Left lung (tissue), 14 donors: ENCODE measurements at places on chromosomes 7 and 10.
A peak's percentile ranks its signal among the peaks of the same experiment; 100 is the strongest.

DNA sequence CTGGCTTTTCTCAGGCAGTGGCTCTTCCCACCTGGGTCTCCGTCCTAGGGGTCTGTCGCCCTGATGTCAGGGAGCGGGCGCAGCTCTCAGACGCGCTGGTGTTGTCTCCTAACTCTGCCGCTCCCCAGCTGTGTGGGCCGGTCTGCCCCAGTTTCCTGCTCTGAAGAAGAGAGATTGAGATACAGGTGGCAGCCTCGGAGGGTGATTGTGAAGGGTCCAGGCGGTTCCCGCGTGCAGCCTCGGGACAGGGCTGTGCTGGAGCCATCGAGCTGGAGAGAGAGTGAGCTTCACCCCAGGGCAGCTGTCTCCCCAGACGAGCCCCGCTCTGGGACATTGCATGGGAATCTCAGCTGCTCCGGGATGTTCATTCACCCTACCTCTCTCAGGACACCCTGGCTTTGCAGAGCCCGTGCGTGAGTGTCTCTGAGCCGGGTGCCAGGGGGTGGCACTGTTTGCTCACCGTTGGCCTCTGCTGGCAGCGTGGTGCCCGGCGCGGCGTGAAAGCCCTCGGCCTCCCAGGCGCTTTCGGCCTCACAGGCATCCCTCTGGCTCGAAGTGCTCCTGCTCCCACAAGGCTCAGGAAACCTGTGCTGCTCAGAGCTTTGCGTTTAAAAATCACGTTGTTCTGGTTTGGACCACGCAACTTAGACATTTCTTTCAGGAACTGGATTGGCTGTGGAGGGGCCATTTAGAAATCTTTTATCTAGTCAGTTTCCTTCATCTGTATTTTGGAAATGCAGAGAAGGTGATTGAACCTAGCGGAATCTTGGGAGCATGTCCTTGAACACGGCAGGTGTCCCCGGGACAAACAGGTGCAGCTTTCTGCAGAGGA is 33.8 kb upstream of the ZFAND2A start:
- no peak for DNase-seq

GRCh38 chr10:62978482-62978881 is 154.6 kb upstream of the NRBF2 start:
- no peak for DNase-seq

DNA sequence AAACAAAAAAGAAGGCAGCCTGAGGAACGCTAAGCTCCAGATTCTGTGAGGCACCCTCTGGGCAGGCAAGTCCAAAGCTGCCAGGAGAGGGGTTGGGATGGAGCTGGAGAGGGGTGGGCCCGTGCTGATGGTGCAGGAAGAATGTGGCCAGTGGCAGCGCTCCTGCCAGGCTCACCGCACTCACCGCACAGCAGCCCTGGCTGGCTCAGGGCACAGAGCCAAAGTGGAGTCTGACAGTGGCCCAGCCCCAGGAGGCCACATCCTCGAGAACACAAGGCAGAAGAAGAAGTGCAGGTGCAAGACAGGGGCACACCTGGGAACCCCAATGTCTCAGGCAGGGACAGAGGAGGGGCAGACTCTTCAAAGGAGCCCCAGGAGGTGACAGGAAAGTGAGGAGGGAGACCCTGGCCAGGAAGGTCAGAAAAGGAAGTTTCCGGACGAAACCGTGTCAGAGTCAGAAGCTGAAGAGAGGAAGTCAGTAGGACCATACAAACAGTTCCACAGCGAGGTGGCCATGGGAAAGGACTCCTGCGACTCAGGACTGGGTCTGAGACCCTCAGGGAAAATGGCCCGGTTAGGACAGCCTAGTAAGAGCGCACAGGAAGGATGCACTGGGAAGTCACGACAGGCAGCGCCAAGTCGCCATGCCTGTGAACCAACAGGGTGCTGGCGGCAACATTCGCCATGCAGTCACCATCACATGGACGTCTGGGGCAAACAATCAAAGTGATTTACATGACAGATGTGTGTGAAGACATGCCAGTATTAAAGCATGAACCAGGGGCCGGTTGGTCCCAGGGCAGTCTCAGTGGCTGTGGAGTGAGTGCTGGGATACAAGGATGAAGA is 54.4 kb downstream of the COBL start:
- no peak for DNase-seq

DNA sequence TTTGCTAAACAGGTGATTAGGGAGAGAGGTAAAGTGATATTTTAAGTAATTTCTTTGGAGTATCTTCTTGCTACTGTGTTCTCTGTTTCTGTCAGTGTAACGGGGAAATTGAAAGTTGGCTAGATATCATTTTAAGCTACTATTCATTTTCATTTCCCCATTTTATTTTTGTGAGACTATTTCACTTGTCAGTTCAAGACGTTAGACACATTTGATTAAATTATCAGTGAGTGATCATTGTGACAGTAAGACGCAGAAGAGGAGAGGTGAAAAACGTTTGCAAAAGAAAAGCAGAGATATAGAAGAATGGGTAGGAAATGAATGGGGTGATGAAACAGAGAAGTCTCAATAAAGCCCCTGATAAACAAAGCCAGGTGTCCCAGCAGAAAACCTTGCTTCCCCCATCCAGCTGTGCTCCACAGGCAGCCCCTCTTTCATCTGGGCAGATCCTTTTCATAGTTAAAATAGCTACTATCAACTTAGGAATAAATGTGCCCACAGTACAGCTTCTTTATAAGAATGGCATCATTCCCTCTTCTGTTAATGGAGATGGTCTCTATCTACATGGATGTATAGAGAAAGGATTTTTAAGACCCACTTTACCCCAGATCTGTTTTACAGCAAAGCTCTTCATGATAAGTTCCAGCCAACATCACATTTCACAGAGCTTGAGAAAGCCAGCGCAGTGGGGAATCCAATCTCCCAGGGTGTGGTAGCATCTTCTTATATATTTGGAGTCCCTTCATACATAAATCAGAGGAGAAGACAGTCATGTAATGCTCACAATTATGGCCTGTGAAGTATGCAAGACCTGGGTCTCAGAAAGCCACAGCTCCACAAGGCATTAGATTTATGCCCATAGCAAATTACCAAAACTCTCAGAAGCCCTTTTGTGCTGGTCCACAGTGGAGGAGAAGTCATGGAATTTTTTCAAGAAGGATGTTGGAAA is 138.1 kb upstream of the ITGB1 start:
- DNase-seq, result no peak

- no peak for DNase-seq
These were observed 63.3 kb upstream of the ELMO1 start for GRCh38 chr7:37511915-37512314.

- DNase-seq, result no peak
These were observed 122.7 kb downstream of the TRRAP start for GRCh38 chr7:99000904-99001465.

DNA sequence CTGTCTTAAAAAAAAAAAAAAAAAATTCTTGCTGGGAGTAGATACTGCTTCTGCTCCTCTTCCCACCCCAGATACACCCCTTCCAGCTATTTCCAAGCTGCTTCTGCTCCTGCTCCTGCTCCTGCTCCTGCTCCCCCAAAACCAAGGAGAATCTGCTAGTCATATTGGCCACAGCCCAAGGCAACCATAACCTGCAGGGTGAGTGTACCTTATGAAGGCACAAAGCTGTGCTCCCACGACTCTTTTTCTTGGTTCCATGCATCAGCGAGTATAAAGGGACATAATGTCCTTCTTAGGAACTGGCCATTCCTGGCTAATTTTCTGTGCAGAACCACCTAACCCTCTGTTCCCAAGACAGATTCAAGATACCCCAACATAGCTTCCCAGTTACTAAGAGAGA is 129.5 kb upstream of the CDK1 start:
- no peak for DNase-seq

DNA sequence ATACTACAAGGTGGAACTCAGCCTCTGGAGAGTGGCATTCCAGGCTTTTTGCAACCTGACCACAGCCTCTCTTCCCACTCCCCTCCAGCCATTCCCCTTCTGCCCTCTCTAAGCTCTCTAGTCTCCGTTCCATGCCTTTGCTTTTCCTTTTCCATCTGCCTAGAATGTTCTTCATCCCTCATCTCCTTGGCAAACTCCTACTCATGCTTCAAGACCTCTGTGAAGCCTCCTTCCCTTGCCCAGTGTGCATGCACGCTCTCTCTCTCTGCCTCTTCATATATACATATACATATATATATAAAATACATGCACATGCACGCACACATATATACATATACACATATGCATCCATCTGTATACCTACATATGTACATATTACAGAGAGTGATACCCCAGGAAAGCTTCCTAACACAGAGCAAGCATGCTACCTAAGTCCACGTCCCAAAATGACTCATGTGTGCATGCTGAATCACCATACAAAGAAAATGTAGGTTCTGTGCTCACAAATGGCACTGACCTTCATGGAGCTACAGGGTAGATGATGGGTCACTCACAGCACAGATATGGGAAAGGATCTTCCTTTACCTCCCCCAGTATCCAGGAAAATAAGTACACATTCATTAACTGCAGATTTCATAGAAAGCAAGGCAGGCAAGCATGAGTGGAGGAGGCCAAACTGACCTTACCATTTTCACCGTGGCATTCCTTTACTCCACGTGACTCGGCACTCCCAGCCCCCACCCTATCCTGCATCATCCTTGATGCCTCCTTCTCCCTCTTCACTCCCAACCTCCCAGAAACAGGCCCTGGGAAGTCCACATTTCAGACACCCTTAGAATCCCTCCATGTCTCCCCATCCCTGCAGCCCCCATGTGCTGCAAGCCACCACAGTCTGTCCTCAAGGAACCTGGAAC is 238.4 kb upstream of the ZMIZ1 start:
- DNase-seq, result no peak

GRCh38 chr7:157073335-157073734 is 62.9 kb upstream of the MNX1 start:
- DNase-seq, result no peak

DNA sequence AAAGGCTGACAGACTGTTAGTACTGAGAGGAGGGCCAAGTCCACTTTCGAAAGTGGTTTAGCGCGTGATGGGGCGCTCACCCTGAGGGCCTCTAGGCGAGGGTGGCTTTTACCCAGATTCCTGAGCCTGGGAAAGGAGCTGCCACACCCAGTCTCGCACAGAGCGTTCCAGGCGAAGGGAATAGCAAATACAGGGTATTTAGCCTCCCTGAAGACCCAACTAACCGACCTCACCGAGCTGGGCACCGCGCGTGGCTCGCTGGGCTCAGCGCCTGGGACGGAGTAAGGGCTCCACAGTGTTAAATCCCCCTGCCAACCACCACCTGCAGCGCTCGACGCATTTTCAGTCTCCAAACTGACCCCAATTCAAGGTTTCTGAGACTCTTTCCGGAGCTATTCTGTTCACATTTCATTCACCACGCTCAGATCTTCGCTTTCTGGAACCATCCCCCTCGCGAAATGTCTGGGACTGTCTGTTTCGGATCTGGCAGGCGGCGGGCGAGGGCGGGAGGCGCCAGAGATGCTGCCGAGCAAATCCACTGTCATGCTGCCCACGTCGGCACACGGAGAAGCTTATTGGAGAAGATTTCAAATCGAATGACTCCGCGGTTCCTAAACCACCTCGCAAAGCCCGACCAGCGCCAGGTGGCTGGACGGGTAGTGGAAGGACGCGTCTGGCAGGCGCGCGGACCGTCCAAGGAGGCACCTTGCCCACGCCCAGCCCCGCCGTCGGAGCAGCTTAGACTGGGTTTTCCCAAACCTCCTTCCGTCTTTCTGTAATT is 1.4 kb upstream of the OSBPL3 start:
- DNase-seq, result peak; percentile 90

DNA sequence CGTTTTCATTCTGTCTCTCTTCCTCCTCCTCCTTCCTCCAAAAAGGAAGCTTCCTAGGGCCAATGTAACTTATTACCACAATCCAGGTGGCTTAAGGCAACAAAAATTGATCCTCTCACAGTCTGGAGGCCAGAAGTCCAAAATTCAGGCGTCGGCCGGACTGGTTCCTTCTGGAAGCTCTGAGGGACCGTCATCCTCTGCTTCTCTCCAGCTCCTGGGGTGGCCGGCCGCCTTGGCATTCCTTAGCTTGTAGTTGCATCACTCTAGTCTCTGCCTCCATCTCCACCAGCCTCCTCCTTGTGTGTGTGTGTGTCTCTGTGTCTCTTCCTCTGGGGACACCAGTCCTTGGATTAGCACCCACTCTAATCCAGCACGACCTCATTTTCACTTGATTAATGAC is 89.0 kb upstream of the NPTX2 start:
- no peak for DNase-seq

DNA sequence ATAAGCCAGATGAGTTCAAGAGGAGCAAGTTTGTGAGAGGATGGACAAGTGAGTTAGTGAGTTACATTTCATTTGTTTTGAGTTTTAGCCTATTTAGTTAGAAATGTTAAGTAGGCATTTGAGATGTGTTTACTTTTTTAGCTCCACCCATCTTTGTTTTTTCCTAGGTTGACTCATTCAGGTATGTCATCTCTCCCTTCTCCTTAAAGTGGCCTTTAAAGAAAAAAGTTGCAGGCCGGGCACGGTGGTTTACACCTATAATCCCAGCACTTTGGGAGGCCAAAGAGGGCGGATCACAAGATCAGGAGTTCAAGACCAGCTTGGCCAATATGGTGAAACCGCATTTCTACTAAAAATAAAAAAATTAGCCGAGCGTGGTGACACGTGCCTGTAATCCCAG is 71.2 kb downstream of the BMPR1A start:
- no peak for DNase-seq

DNA sequence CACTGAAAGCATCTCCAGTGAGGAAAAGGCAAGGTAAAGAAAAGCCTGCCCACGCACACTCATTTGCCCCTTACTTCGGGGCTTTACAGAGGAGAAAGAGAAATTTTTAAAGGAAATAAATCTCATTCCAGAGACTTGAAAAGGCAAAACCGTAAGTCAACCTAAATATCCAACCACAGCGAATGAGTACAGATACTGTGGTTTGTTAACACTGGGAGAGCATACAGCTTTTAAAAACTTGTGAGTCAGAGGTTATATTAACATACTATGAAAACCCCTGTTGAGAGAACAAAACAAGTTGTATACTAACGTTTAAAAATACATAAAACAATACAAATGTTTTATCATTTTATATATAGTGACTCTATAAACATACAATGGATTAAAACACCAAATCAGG is 28.6 kb upstream of the ST7 start:
- DNase-seq, result no peak

- no peak for DNase-seq
These were observed 60.1 kb upstream of the SP8 start for GRCh38 chr7:20846791-20847190.

DNA sequence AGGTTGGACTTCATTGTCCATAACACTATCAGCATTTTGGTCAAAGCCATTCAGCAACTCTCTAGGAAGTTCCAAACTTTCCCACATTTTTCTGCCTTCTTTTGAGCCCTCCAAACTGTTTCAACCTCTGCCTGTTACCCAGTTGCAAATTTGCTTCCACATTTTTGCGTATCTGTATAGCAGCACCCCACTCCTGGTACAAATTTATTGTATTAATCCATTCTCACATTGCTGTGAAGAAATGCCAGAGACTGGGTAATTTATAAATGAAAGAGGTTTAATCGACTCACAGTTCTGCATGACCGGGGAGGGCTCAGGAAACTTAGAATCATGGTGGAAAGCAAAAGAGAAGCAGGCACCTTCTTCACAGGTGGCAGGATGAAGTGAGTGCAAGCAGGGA is 198.8 kb downstream of the MTERF1 start:
- DNase-seq, result no peak

- no peak for DNase-seq
These were observed 43.5 kb downstream of the ELMO1 start for GRCh38 chr7:37405128-37405527.

- no peak for DNase-seq
These were observed 50.2 kb downstream of the EEPD1 start for GRCh38 chr7:36203071-36203790.
